T-helper 17 cell (primary cell): ENCODE measurements at places on chromosomes 6 and 20. TPM values are rescaled to one million over a fixed set of nuclear protein-coding genes. Genes with fewer than 3 reads are reported as not detected.

The TNXB gene
- 11.4 TPM for total RNA-seq

The PRSS16 gene
- 0.80 TPM for total RNA-seq

The IPCEF1 gene
- 50.4 TPM for total RNA-seq

The ZDHHC14 gene
- total RNA-seq, result 5.2 TPM

The STX11 gene
- 16.1 TPM for total RNA-seq

The HIVEP2 gene
- total RNA-seq, result 73.6 TPM

The LRRC73 gene
- 0.37 TPM for total RNA-seq

The PPP1R14C gene
- total RNA-seq, result not detected

The SLC17A9 gene
- 0.89 TPM for total RNA-seq

The VSTM2L gene
- not detected for total RNA-seq

DNA sequence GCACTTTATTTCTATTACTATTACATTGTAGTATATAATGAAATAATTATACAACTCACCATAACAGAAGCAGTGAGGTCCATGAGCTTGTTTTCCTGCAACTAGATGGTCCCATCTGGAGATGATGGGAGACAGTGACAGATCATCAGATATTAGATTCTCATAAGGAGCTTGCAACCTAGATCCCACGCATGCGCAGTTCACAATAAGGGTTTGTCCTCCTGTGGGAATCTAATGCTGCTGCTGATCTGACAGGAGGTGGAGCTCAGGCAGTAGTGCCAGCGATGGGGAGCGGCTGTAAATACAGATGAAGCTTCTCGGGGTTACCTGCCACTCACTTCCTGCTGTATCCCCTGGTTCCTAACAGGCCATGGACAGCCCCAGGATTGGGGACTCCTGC, 139.5 kb upstream of the TCF21 start:
- H3K27me3 ChIP-seq, result no peaks in the 10 kb centered on the region
- no peaks in the 10 kb centered on the region for H3K36me3 ChIP-seq
- no peak for DNase-seq
- no peaks in the 10 kb centered on the region for H3K4me1 ChIP-seq

GRCh38 chr6:56393615-56394612, 146.5 kb upstream of the COL21A1 start:
- no peak for DNase-seq
- no peaks in the 10 kb centered on the region for H3K4me1 ChIP-seq
- no peaks in the 10 kb centered on the region for H3K27me3 ChIP-seq
- H3K4me3 ChIP-seq, result no peak overlapping the region

DNA sequence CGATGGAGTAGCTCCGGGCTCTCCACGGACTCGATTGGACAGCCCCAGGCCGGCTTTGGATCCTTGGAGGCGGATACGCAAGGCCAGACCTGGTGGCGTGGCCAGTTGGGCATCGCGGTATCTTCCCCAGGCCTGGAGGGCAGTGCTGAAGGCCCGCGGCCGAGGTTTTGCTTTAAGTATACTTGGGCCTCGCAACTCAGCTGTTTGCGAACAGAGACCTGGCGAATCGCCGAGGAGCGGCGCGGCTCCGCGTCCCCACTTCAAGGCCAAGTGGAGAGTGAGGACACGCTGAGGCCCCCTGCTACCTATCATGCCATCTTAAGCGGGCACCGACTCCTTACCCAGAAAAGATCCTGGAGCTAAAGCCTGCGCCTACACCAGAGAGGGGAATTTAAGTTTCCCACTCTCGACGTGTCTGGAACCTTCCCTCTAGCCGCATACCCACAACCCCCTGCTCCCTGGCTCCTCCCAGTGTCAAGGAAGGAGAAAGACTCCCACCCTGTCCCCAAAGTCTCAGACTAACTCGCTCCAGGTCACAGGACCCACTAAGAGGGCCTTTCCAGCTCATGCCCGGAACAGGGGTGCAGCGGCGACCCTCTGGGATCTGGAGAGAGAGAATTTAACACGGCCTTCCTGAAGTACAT, 4.1 kb downstream of the LINC00237 start:
- no peak for DNase-seq
- peak overlapping the region; percentile 84 for H3K4me3 ChIP-seq
- peak overlapping the region; percentile 61 for H3K27ac ChIP-seq
- peaks cover 28% of the 10 kb centered on the region for H3K4me1 ChIP-seq
- peaks cover 64% of the 10 kb centered on the region for H3K27me3 ChIP-seq
- H3K36me3 ChIP-seq, result no peaks in the 10 kb centered on the region

- H3K27ac ChIP-seq, result no peak overlapping the region
- H3K4me3 ChIP-seq, result no peak overlapping the region
- H3K4me1 ChIP-seq, result peaks cover 51% of the 10 kb centered on the region
- no peaks in the 10 kb centered on the region for H3K27me3 ChIP-seq
- H3K36me3 ChIP-seq, result peaks cover 5% of the 10 kb centered on the region
These were observed 7.6 kb downstream of the WRNIP1 start for GRCh38 chr6:2772840-2773239.

GRCh38 chr6:47358440-47359225, 48.9 kb upstream of the TNFRSF21 start:
- DNase-seq, result no peak
- peaks cover 51% of the 10 kb centered on the region for H3K27me3 ChIP-seq
- H3K4me3 ChIP-seq, result no peak overlapping the region
- no peaks in the 10 kb centered on the region for H3K36me3 ChIP-seq
- no peak overlapping the region for H3K27ac ChIP-seq

GRCh38 chr6:24931718-24932691, 3.8 kb downstream of the RIPOR2 start:
- DNase-seq, result no peak
- H3K27ac ChIP-seq, result peak overlapping the region; percentile 98
- H3K27me3 ChIP-seq, result no peaks in the 10 kb centered on the region
- H3K4me3 ChIP-seq, result peak overlapping the region; percentile 98
- peaks cover 52% of the 10 kb centered on the region for H3K4me1 ChIP-seq

GRCh38 chr6:10995114-10995707, 48.9 kb downstream of the ELOVL2 start:
- peaks cover 23% of the 10 kb centered on the region for H3K27me3 ChIP-seq
- peaks cover 2% of the 10 kb centered on the region for H3K4me1 ChIP-seq
- H3K4me3 ChIP-seq, result no peak overlapping the region
- DNase-seq, result no peak

DNA sequence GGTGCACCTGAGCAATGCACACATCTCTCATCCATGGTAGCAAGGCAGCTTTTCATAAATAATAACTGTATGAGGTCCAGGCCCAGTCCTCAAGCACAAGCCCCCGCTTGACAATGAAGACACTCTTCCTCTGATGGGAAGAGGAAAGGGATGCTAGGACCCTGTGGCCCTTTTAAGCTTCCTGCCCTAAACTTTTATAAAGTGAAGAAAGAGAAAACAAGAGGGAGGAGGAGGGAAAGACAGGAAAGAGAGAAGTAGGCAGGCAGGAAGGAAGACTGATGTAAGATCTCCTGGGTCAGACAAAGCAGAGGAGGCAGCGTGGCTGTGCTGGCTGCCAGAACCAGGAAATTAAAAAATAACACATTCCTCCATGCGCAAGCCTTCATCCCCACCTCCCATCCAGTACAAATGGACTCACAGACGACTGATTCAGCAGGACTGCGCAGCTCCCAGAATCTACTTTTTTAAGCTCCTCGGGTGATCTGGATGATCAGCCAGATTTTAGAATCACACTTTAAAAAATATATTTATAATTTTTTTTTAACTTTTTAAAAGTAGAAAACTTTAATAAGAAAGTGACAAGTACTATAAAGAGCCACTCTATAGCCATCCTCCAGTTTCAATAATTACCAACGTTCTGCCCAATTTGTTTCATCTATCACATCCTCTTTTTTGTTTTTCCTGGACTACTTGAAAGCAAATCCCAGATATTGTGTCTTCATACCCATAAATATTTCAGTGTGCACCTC, 16.5 kb downstream of the TNFAIP3 start:
- peak overlapping the region; percentile 83 for H3K4me3 ChIP-seq
- H3K27me3 ChIP-seq, result peaks cover 8% of the 10 kb centered on the region
- H3K36me3 ChIP-seq, result peaks cover 12% of the 10 kb centered on the region
- peak; percentile 60 for DNase-seq
- H3K27ac ChIP-seq, result peak overlapping the region; percentile 96
- H3K4me1 ChIP-seq, result peaks cover 48% of the 10 kb centered on the region

DNA sequence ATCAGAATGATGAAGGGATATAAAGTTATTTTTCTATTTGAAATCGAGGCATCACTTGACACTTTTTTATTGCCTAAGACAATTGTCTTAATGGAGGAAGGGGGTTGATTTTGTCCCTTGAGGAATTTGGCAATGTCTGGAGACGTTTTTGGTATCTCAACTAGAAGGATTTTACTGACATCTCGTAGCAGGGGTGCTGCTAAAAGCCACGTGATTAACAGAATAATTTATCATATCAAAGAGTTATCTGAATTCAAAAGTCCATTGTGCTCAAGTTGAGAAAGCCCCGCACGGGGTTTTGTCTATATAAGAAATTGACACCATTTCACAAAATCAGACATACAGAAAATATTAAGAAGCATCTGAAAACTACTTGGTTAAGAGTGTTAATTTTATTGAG, 1.5 kb upstream of the TAAR6 start:
- H3K4me1 ChIP-seq, result no peaks in the 10 kb centered on the region

GRCh38 chr20:24747881-24748595, 201.0 kb upstream of the CST7 start:
- H3K4me3 ChIP-seq, result no peak overlapping the region
- DNase-seq, result no peak
- no peak overlapping the region for H3K27ac ChIP-seq
- H3K4me1 ChIP-seq, result no peaks in the 10 kb centered on the region
- H3K27me3 ChIP-seq, result peaks cover 32% of the 10 kb centered on the region
